NCI-H1930 (cell line): ENCODE measurements at places on chromosomes 2 and 18.
A peak's percentile ranks its signal among the peaks of the same experiment; 100 is the strongest.

GRCh38 chr18:43887491-43887890 lies 610.2 kb upstream of the SYT4 start:
- DNase-seq = no peak

GRCh38 chr18:25467226-25467987 lies 115.4 kb upstream of the ZNF521 start:
- DNase-seq = no peak

GRCh38 chr2:64914735-64915509 lies 74.3 kb upstream of the SLC1A4 start:
- no peak for DNase-seq

DNA sequence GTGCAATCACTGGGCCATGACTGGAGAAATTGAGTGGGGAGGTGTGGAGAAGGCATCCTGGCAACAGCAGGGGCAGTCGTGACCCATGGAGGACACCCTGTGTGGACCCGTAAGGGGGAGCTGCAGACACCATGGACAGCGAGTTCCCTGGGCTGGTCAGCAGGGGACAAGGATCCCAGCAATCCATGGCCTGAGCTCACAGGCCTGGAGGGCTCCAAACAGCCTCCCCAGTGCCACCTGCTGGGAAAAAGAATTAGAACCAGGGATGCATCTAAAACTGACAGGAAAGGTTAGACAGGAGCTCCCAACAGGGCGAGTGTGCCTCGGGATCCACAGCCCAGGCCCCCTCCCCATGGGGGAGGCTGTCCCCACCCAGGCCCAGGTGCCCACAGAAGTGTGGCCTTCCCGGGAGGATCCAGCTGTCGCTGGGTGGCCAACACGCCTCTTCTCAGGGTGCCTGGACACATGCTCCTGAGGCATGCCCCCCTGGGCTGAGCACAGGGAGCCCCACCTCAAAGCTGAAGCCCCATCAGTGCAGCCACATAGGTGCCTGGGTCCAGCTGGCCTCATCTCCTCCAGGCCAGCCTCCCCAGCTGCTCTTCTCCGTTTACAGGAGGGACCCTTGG lies 20.5 kb upstream of the KIF1A start:
- DNase-seq = peak; percentile 46

- no peak for DNase-seq
Measured at GRCh38 chr2:129753261-129753660, 226.2 kb upstream of the RAB6C start.

DNA sequence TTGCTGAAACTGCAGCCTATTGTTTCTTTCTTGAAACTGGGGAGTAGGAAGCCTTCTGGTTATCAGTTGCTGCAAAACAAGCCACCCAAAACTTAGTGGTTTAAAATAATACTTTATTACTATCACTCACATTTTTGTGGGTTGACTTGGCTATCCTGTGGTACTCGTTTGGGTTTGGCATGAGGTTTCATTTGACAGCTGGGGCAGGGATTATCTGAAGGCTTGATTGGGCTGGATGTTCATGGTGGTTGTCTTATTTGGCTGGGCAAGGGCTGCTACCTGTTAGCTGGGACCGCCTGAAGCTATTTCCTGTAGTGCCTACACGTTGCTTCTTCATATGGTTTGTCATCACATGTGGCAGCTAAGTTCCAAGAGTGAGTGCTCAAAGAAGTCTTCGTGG lies 122.3 kb downstream of the PLCL1 start:
- DNase-seq = no peak
